ENCODE measurements at places on chromosomes 12 and 14. TPM values are rescaled to one million over a fixed set of nuclear protein-coding genes. Genes with fewer than 3 reads are reported as not detected.

DNA sequence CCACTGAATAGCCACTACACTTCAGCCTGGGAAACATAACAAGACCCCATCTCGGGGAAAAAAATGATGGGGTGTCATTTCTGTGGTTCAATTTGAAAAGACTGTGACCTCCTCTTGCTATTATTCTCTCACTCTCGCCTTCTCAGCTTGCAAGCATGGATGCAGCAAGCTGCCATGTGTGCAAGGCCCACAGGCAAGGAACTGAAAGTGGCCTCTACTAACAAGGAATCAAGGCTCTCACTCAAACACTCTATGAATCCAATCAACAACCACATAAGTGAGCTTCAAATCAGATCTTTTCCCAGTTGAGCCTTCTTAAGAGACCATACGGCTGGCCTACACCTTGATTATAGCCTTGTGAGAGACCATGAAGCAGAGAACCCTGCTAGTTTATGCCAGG is 17.9 kb upstream of the DHRS7 start:
- no peak for DNase-seq

DNA sequence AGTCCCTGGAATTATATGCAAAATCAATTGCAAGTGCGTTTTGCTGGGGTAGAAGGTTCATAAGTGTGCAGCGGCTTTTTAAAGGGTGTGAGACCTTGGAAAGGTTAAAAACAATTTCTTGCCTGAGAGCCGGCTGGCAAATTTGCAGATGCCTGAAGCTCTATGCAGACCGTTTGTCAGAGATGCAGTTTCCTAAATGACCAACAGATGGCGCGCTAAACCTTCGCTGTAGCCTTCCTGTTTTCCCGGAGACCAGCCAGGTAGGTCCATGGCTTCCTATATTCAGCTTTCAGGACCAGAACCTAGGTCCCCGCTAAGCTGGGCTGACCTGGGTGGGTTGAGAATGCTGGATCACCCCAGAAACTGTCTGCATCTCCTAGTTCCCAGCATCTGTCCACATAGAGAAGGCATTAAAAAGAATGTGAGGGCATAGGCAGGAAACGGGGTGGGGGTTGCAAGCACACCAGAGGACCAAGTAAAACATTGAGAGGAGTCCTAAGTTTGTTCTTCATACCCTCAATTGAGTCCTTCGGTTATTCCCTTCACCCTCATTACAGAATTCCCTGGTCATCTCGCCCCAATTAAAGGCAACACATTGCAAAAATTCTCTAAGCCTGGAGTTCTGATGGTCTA is 5.7 kb upstream of the NOS1 start:
- peak; percentile 86 for DNase-seq

KSR2 gene
- 3.6 TPM for total RNA-seq

FERMT2 gene
- total RNA-seq, result 60.8 TPM

DNA sequence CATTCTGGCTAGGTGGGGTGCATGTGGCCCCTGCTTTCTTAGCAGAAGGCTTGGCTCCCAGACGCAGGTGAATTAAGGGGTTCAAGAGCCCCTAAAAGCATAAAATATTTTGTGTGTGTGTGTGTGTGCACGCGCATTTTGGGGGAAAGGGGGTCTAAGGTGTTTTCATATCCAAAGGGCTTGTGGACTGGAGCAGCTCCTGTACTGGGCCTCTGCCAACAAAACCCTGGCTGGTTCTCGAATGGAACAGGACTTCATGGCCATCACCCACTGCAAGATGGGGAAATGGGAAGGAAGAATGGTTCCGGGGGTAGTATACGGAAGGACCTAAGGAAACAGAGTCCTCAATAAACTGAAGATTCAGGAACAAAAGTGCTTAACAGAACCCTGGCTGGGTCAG is 3.9 kb upstream of the ATN1 start:
- no peak for DNase-seq

DNA sequence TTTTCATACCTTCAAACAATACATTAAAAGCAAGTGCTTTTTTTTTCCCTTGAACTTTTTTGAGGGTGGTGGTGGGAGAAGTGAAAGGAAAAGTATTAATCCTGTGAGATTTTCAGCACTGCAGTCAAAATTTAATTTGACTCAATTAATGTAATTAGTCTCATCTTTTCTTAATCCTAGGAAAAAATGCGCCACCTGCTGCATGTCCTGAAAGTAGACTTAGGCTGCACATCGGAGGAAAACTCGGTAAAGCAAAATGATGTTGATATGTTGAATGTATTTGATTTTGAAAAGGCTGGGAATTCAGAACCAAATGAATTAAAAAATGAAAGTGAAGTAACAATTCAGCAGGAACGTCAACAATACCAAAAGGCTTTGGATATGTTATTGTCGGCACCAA is 52.2 kb downstream of the SPATA7 start:
- no peak for DNase-seq

SPRYD3 gene
- 16.0 TPM for total RNA-seq

DNA sequence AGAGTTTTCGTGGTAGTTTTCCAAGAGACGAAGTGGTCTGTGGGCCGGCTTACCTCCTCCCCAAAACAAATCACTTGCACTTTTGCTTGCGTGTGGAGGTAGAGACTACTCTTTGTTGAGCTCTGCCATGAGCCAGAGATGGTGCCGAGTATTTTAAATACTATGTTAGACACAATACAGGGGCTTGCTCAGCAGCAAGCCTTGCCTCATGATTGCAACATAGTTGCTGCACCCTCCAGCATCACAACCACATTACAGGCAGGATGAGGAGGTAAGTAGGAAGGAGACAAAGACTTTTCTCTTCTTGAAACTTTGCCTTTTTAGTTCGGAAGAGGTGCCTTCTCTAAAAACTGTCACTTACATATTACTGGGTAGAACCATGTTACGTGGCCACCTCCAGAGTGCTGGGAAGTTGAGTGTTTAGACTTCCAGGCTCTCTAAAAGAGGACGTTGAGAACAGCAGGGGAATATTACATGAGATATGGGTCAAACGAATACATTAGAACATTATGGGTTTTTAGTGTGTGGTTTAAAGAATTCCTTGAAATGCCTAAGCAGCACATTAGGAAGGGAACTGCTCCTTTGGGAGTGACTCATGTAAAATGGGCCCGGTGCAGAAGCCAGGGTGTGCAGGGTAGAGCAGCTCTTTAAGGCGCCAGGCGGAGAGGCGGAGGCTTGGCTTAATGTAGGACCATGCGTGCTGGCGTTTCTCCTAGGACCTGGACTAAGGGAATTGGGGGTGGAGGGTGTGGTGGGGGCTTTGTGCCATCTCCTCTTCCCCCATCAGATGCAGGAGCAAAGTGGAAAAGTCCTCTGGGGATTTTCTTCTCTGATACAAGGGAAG is 110.6 kb upstream of the PRMT8 start:
- DNase-seq, result no peak

TC2N gene
- total RNA-seq, result 12.3 TPM

DNA sequence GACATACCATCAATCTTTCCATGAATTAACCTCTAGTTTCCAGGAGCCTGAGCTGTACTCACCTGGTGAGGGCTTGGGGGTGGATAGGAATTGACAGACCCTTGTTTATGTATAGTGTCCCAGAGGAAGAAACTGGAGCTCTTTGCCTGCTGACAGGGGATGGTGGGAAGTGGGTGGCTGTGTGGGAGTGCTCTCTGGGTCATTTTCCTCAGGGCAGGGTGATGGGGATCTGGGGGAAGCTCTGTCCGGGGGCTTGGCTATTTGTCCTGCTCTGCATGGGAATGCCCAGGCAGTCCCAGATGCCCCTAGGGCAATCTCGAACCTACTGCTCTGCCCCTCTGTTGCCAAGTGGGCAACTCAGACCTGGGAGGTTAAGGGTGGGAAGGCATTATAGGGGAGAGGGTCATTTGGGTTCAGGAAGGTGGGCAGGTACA is 21.8 kb upstream of the DHRS2 start:
- no peak for DNase-seq

DNA sequence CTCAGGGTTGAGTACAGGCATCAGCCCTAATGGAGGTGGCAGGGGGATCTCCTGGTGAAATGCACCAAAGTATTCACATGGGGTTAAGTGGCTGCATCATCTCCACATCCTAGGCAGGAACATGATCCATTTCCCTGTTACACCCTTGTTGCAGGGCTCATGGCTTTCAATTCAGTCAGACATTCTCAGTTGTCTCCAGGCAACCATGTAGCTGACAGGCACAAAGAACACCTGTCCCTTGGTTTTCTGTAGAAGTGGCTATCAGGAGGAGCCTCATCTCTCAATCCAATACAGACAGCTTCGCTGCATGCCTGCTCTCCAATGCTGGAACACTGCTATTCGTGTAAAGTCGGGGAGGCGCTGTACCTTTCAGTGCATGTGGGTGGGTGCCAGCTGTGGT is 299.0 kb upstream of the FOXG1 start:
- DNase-seq, result no peak

DNA sequence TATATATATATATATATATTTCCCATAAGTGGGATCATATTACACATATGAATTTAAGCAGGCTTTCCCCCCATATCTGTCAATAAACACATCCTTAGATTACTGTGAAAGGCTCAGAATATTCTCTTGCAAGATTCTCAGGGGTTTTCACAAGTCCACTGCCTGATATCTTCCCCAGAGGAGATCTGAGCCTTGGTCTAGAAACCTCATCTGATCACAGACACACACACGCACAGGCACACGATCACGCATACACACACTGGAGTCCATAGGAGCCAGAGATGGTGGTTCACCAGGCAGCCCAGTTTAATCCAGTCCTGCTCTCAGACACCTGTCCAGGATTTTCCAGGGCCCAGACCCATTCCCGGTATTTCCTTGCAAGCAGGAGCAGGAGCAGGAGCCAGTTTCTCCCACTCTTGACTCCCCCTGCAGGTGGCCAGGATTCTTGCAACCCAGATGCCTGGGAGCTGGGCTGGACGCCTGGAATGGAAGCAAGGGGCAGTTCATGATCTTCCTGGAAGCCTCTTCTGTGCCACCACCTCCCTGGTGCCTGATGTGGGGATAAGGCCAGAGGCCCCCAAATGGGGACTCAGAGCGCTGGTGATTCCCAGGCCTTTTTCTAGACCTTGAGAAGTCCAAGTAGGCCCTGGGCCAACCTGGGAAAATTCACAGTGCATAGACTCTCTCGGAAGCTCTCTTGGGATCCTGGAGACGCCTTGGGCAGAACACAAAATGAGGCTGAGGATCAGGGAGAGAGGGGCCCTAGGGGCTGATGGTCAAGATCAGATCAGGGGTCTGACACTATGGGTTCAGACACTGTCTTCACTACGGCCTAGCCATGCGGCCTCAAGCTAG is 16.5 kb upstream of the KRT78 start:
- peak; percentile 32 for DNase-seq

LRP1-AS gene
- not detected for total RNA-seq

DNA sequence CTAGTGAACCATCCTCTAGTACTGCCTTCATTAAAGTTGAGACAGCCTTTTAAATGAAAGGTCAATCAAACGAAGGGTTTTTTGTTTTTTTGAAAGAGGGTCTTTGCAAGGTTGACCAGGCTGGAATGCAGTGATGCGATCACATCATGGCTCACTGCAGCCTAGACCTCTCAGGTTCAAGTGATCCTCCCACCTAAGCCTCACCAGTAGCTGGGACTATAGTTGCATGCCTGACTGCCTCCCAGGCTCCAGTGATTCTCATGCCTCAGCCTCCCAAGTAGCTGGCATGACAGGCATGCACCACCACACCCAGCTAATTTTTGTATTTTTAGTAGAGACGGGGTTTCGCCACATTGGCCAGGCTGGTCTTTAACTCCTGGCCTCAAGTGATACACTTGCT is 114.6 kb upstream of the SINHCAF start:
- no peak for DNase-seq

DNA sequence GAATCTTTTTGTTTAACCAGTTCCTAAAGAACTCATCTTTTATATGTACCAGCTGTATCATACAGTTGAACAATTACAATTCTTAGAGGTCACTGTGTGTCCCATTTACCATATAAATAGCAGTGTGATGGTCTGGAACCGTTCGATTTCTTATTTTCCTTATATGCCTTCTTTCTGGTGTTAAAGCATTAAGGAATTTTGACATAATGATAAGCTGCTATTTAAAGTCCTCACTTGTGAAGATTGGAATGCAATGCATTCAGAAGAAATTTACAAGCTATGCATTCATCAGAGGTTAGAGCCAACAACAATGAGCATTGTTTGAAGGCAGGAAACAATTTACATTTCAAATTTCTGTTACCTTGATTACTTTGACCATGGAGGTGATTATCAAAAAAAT is 80.0 kb upstream of the PRICKLE1 start:
- no peak for DNase-seq

DNA sequence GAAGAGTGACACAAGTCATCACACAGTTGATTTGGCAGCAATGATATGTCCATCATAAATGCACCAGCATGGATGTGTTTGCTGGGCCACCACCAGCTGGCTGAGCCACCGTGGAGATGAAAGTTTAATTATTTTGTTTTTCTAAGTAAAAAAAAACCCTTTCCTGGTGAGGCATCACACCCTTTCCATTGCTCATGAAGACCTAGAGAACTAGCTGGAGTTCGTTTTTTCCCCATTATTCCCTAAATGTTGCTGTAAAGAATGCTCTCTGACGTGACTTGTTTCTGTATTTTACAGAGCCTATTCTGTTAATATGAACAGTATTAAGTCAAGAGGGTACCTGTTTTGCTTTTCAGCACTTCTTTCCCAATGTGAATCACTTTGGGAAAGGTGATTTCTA is 257.9 kb downstream of the MSRB3 start:
- no peak for DNase-seq

FAM234B gene
- total RNA-seq, result 24.8 TPM

- no peak for DNase-seq
Measured at GRCh38 chr12:46455648-46456352, 83.2 kb upstream of the SLC38A2 start.

ABHD4 gene
- total RNA-seq, result 6.1 TPM

GRCh38 chr14:61501714-61502458 is 180.5 kb downstream of the PRKCH start:
- no peak for DNase-seq

DNA sequence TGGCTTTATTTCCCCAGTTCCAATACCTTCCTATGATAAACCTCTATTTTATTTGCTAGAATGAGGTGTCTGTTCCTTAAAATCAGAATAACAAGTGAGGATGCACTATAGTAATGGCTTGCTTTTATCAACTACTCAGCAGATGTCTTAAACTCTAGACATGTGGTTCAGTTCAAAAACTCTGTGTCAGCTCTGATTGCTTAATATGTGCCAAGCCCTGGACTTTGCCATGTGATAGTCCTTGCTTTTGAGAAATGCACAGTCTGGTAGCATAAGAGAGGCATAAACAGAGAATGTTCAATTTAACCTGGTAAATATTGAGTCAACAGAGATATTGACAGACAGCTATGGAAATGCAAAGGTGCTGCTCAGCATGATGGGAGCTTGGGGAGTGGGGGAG is 254.8 kb downstream of the PDZRN4 start:
- no peak for DNase-seq

DNA sequence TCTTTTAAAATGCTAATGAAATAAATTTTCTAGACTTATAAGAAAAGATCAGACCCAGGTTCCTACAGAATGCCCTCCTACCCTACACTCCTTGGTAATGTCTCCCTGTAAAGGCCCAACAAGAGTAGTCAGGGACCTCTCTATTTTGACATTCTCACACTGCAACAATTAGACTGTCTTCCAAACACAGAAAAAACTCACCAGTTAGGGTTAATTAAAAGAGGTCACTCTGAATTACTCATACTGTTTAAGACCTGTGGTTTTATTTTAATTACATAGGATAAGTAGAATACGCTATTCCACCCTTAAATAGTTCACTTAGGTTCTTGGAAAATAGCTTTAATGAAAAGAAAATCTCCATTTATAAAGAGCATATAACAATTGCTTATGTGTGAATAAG is 142.4 kb downstream of the ITPR2 start:
- no peak for DNase-seq

TAS2R14 gene
- total RNA-seq, result 23.5 TPM

CD163L1 gene
- total RNA-seq, result 5.4 TPM

ASIC1 gene
- total RNA-seq, result 20.5 TPM

PRPF39 gene
- 67.6 TPM for total RNA-seq

- DNase-seq, result no peak
Measured at GRCh38 chr12:102465762-102466560, 14.4 kb downstream of the IGF1 start.

RHOJ gene
- 16.2 TPM for total RNA-seq
